ENCODE measurements at places on chromosomes 1 and 21.

- no peaks in the 10 kb centered on the region for H3K36me3 ChIP-seq
- no peak for DNase-seq
- H3K4me1 ChIP-seq, result no peaks in the 10 kb centered on the region
- H3K27ac ChIP-seq, result peak overlapping the region; percentile 36
- H3K4me3 ChIP-seq, result peak overlapping the region; percentile 74
Measured at GRCh38 chr1:64745181-64745985, 508 bp downstream of the RAVER2 start.

GRCh38 chr1:180973369-180973768 lies 49.3 kb downstream of the STX6 start:
- no peaks in the 10 kb centered on the region for H3K27me3 ChIP-seq
- no peak overlapping the region for H3K27ac ChIP-seq
- no peak for DNase-seq
- H3K4me3 ChIP-seq, result no peak overlapping the region
- peaks cover 4% of the 10 kb centered on the region for H3K4me1 ChIP-seq

DNA sequence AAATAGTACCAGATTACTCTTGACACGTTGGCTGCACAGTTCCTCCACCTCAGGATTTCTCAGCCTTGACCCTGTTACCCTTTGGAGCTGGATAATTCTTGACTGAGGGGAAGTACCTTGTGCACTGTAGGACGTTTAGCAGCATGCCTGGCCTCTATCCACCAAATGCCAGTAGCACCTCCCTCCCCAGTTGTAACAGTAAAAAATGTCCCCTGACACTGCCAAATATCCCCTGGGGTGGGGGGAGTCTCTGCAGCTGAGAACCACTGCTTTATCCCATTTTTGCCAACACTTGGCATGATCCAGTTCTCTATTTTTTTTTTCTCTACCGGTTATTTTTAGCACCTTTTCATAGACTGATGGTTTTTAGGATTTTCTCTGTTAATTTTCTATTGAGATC lies 34.0 kb downstream of the C1orf198 start:
- H3K36me3 ChIP-seq, result no peaks in the 10 kb centered on the region
- H3K4me1 ChIP-seq, result no peaks in the 10 kb centered on the region
- H3K4me3 ChIP-seq, result no peak overlapping the region
- DNase-seq, result no peak
- no peaks in the 10 kb centered on the region for H3K27me3 ChIP-seq
- no peak overlapping the region for H3K27ac ChIP-seq

DNA sequence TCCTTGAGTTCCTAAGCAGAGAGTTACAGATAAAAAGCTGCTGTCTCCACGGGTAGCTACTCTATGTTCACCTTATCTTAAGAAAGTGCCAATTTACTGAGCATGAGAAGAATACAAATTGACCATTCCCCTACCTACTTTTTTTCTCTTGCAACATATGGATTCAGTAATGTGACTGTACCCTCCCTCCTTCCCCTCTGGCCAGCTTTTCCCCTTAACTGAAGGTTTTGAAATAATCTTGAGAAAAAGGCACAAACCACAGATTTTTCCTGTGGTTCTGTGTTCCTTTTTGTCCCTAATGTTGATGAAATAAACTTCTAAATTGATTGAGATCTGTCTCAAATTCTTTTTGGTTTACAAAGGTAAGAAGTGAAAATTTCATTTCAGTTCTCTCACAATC lies 2.6 kb upstream of the CD2 start:
- H3K4me1 ChIP-seq, result peaks cover 12% of the 10 kb centered on the region
- H3K27ac ChIP-seq, result peak overlapping the region; percentile 51
- no peak for DNase-seq
- H3K27me3 ChIP-seq, result no peaks in the 10 kb centered on the region

DNA sequence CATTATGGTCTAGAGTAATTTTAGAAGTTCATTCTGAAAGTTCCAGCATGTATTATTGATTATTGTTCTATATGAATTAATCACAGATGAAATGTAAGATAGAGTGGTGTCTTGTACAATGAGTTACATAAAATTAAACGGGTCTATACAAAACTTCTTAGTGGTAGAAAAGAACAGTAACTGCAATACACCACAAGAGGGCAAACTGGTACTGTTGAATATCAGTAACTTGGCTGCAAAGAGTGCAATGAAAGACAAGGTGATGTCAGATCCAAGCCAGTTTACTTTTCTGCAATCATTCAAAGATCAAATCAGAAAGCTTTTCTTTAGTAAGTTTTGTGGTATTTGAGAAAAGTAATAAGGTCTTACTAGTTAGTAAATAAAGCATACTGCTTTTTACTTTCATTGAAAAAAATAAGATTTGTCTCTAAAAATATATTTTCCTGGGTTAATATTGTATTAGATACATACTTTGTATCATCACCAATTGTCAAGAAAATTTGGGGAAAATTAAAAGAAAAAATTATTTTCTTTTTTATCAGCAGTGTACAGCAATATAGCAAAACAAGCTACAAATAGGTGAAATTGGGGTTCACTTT lies 66.4 kb upstream of the BTG3 start:
- H3K36me3 ChIP-seq, result no peaks in the 10 kb centered on the region
- no peak for DNase-seq
- H3K4me1 ChIP-seq, result no peaks in the 10 kb centered on the region
- H3K27me3 ChIP-seq, result no peaks in the 10 kb centered on the region
- no peak overlapping the region for H3K27ac ChIP-seq
- H3K4me3 ChIP-seq, result no peak overlapping the region

DNA sequence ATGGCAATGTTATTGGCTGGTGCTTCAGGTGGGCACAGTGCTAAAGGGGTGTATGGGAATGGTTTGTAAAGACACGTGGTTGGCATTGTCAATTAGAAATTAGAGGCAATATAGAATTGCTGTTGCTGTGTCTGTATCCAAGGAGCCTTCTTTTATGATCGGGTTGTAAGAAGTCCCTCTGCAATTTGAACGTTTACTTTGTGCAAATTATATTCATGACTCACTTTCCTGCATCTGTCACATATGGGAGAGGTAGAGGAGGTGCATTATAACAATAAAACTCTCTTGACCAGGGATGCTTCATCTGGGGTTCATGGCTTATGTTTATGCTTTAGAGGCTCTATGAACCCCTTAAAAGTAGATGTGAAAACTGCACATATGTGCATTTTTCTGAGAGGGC lies 130.4 kb upstream of the DNAH14 start:
- H3K27me3 ChIP-seq, result no peaks in the 10 kb centered on the region
- no peak overlapping the region for H3K27ac ChIP-seq
- no peak overlapping the region for H3K4me3 ChIP-seq
- DNase-seq, result no peak
- no peaks in the 10 kb centered on the region for H3K4me1 ChIP-seq
- no peaks in the 10 kb centered on the region for H3K36me3 ChIP-seq

DNA sequence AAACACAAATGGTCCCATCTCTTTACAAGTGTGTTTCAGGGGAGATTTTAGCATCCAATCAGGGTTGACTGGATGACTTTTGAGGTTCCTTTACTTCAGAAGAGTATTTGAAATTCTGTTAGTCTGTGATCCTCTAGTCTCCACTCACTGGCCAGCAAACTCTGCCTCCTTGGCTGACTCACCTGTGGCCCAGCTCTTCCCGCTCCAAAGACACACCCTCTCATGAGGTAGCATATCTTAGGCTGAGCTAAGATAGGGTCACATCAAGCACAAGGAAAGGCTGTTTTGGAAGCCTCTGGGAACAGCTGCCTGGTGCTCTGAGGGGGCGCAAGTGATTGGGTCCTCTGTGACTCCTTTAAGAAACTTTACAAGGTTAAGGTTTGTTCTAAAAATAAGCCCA lies 102.3 kb upstream of the FGGY start:
- DNase-seq, result no peak
- H3K27ac ChIP-seq, result no peak overlapping the region
- no peaks in the 10 kb centered on the region for H3K4me1 ChIP-seq
- no peaks in the 10 kb centered on the region for H3K36me3 ChIP-seq

GRCh38 chr1:185541871-185542301 lies 192.3 kb upstream of the HMCN1 start:
- H3K4me1 ChIP-seq, result peaks cover 3% of the 10 kb centered on the region
- H3K36me3 ChIP-seq, result no peaks in the 10 kb centered on the region
- H3K27ac ChIP-seq, result no peak overlapping the region
- H3K4me3 ChIP-seq, result no peak overlapping the region
- no peaks in the 10 kb centered on the region for H3K27me3 ChIP-seq
- no peak for DNase-seq

DNA sequence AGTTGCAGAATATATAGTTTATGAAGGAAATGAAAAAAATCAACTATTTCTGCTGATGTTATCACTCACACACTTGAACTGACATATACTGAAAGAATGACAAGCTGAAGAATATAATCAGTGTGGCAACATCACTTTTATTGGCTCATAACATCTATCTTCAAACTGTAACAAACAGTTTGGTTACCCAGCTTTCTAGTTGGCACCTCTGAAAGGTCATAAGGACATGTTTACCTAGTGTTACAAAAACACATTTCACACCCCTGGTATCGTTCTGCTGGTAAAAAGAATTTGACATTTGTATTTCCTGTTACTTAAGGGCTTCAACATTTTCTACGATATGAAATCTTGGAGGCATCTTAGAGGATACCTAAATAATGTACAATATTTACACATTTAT lies 1267.0 kb upstream of the NCAM2 start:
- H3K27ac ChIP-seq, result no peak overlapping the region
- H3K4me1 ChIP-seq, result no peaks in the 10 kb centered on the region
- DNase-seq, result no peak
- H3K36me3 ChIP-seq, result no peaks in the 10 kb centered on the region
- no peak overlapping the region for H3K4me3 ChIP-seq

DNA sequence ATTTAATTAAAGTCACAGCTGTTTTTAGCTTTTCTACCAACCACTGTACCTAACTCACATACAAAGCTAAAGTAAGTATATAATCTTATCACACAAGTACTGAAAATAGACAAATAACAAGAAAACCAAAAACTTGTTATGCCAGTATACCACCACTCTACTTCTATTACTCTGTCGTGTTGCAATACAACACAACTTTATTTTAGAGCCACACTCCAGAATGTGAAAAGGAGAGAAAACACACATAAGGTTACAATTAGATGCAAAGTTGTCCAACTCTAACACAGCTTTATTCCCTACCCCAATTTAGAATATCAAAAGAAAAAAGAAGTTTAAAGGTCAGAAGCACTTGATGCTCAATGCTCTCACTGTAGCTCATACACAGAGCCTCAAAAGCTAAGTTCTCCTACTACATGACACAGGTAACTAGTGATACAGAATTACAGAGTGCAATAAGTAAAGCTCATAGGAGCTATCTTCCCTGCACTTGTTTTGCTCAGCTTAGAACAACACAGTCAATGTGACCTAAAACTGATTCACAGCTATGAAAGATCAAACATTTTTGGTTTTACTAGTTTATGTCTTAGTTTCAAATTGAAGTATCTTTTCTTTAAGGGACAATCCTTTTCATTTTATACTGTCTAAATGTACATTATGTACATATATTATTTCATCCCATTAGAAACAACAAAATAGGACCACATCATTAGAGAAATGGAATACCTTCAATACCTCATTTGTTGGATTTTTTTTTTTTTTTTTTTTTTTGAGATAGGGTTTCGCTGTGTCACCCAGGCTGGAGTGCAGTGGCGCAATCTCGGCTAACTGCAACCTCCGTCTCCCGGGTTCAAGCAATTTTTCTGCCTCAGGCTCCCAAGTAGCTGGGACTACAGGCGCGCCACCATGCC lies 29.2 kb downstream of the EYA3 start:
- no peaks in the 10 kb centered on the region for H3K27me3 ChIP-seq
- no peaks in the 10 kb centered on the region for H3K36me3 ChIP-seq
- H3K27ac ChIP-seq, result no peak overlapping the region
- peaks cover 12% of the 10 kb centered on the region for H3K4me1 ChIP-seq
- no peak for DNase-seq

DNA sequence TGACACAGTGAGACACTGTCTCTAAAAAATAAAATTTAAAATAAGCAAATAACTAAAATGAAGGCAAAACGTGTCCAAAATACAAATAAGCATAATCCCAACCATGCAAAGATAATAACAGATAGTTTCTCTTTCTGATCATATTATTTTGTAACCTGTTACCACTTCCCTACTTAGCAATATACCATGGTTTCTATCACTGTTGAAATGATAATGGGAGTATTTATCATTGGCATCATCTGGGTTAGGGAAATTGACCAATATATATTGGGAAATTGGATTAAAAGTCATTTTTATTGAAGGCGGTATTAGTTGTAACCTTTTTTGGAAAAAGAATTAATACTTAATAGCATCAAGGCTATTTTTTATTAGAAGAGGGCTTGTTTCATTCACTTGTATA lies 47.0 kb downstream of the USP25 start:
- H3K4me1 ChIP-seq, result no peaks in the 10 kb centered on the region
- peaks cover 12% of the 10 kb centered on the region for H3K36me3 ChIP-seq
- H3K27ac ChIP-seq, result no peak overlapping the region
- no peaks in the 10 kb centered on the region for H3K27me3 ChIP-seq
- no peak for DNase-seq

GRCh38 chr1:60621368-60621851 lies 461.0 kb upstream of the NFIA start:
- H3K4me1 ChIP-seq, result no peaks in the 10 kb centered on the region
- no peaks in the 10 kb centered on the region for H3K27me3 ChIP-seq
- H3K36me3 ChIP-seq, result no peaks in the 10 kb centered on the region
- no peak for DNase-seq
- no peak overlapping the region for H3K27ac ChIP-seq

DNA sequence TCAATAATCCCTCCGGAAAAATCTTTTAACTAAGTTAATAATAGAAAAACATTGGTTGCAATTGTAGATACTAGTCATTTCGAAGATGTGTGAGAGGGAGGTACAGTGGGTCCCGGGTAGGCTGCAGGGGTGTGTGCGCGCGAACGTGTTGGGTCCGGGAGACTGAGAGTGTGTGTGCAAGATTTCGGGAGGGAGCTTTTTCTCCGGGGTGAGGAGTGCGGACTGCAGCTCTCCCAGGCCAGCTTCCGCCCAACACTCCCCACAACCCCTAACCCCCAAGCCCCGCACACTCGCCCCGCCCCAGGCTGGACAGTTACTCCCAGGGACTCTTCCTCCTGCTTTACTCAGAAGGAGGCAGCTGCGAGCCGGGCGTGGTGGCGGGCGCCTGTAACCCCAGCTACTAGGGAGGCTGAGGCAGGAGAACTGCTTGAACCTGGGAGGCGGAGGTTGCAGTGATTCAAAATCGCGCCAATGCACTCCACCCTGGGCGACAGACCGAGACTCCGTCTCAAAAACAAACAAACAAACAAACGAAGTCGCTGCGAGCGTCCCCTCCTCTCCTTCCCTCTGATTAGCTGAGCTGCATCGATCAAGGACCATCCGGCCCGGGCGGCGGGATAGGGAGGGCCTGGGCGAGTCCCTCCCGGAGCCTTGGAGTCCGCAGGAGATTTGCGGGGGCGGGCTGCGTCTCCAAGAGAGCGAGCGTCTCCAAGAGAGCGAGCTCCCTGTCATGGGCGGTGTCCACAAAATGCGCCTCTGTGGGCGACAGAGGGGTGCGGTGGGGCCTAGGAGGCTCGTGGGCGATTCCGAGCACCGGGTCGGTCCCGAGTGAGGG lies 28.3 kb upstream of the PPM1J start:
- no peak overlapping the region for H3K27ac ChIP-seq
- peaks cover 4% of the 10 kb centered on the region for H3K4me1 ChIP-seq
- no peaks in the 10 kb centered on the region for H3K36me3 ChIP-seq
- no peaks in the 10 kb centered on the region for H3K27me3 ChIP-seq

Data from effector memory CD4-positive, alpha-beta T cell (primary cell).